ENCODE measurements at places on chromosomes 16 and 17.

DNA sequence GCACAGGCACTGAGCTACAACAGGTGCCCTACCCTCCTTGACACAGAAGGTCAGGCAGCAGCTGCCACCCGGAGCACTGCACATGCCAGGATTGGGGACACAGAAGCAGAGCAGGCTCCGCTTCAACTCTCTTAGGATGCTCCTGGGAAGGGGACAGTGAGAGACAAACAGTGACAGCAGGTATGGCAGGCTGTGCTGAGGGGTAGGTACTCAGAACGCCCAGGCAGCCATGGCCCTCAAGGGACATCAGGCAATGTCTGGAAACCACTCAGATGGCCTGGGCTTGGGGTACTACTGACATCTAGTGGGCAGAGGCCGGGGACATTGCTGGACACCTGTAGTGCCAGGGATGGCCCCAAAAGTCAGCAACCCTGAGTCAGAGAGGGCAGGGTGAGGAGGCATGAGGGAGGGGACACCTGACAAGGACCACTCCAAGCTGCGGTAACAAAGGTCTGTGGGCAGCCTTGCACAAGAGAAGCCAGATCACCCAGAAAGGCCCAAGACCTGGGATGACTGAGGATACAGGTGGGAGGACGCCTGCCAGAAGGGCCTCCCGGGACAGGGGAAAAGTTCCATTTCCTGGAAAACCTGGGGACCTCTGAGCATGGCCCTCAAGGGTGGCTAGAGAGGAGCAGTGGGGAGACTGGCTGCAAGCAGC lies 21.2 kb downstream of the PEMT start:
- DNase-seq, result no peak

DNA sequence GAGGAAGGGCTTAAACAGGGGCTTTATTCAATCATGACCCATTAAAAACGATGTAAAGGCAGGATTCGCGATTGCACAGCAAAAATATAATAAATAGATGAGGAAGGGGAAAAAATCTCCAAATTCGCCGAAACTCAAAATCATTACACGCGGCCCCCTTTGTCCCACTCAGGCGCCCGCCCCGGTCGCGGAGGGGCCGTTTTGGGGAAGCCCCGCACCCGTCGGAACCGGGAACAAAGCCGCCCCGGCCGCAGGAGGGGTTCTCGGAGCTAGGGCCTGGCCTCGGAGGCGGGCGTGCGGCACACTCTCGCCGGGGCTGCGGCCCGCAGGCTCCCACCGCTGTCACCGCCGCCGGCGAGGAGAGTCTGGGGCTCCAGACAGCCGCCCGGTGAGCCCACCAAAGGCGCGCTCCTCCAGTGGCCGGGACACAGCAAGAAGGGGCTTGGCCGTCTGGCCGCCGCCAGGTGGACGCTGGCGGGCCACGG lies 521 bp downstream of the C16orf87 start:
- DNase-seq, result no peak

- no peak for DNase-seq
Measured at GRCh38 chr17:79366988-79367571, 243.8 kb downstream of the RBFOX3 start.

GRCh38 chr17:3603119-3603869 lies 5.9 kb downstream of the TRPV1 start:
- no peak for DNase-seq

- DNase-seq, result no peak
Measured at GRCh38 chr17:8861495-8862181, 5.8 kb downstream of the PIK3R6 start.

Data from nucleus accumbens (tissue), 56 donors.